ENCODE measurements at places on chromosomes 3 and 15.

DNA sequence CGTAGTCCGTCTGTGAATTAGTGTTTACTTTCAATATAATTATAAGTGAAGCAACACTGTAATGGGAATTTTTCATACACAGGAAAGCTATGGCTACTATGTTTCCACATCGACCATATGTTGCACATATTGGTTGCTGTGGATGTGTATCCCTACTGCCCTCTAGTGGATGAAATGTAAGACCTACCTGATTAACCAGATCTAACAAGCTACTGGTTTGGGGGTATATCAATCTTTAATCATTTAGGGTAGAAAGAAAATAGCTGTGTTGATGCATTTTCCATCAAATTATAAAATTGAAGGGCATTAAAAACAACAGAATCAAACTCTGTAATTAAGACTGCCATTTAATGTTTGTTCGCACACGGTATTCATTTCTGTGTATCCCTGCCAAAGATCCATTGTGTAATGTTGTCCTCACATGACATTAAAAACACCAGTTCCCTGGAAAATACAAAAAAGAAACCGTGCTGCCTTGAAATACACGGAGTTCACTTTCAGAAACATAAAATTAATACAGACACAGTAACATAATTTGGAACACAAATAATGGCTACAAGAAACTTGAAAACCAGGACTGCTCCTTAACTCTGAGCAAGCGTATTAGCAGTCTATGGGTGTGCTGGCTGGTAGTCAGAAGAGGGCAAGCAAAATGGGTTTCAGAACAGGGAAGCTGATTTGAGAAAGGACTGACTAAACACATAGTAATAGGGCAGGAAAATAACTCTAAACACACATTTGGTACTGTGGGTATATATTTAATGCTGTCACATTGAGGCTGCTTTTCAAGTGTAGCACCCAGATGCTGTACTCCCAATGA is 125.1 kb downstream of the TIGIT start:
- DNase-seq: no peak

DNA sequence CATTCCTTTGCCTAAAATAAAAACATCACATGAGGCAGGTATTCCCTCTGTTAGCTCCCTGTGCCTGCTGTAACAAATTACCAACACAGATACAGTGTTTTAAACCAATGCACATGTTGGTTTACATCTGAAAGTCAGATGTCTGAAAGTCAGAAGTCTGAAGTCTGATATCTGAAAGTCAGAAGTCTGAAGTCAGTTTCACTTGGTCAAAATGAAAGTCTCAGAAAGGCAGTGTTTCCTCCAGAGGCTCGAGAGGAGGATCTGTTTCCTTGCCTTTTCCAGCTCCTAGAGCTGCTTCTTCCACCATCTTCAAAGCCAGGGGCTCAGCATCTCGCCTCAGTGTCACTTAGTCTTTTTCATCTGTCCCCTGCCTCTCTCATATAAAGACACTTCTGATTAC is 22.0 kb downstream of the SST start:
- DNase-seq: no peak

DNA sequence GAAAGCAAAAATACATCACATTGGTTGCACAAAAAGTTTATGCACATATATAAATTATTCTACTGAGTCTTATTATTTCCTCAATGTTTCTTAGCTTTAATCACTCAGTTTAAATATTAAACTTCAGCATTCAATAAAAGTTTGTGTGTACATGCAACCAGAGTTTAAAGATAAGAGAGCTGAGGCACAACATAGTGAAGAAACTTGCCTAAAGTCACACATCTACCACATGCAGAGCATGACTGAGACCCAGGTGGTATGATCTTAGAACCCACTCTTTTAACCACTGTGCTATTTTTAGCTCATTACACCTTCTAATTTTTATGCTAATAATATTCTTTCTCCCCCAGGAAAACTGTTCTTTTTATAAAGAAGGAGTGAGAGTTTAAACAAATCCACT is 96.1 kb upstream of the GOLIM4 start:
- DNase-seq: no peak

DNA sequence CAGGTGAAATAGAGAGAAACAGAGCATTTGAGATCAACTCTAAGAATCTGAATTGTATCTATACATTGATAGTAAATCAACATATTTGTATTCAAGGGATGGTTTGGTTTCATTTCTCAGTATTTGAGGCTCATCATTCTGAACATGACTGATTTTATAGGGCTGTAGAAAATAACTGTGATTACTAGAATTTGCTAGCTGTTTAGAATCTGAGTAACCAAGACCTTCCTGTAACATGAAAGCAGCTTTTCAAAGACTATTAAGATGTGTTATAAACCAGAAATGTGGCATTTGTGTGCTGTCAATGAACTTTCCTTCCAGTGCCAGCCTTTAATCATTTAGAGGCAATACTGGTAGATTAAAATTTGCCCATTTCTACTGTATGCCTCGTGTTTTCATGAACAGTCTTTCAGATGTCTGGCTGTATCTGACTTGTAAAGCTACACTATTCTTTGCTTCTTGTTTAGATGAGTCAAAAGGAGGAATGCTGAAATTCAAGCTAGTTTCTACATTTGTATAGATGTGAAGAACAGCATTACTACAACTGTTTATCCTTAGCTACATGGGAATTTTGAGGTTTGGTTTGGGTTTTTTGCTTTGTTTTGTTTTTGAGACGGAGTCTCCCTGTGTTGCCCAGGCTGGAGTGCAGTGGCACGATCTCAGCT is 137.3 kb upstream of the BHLHE40 start:
- no peak for DNase-seq

GRCh38 chr3:129583289-129583688 is 23.2 kb downstream of the PLXND1 start:
- no peak for DNase-seq

DNA sequence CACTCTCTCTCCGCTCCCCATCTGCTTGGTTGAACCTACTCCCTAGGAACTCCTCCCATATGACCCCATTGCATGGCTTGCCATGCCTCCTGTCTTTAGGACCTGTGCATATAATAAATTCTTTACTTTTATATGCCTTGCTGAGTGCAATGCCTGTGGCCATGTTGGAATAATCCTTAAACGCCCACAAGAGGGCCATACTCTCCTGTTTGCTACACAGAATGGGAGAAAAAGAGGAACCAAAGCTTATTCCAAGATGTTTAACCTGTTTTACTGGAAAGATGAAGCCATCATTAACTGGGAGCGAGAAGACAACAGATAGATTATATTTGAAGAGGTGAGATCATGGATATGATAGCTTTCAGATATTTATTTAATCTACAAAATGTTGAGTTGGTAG is 1097.8 kb downstream of the NAALADL2 start:
- DNase-seq: no peak

GRCh38 chr3:32412887-32413286 is 21.2 kb downstream of the CMTM7 start:
- DNase-seq: no peak

- no peak for DNase-seq
Observed at GRCh38 chr3:68935778-68936177, 3.4 kb upstream of the TAFA4 start.

DNA sequence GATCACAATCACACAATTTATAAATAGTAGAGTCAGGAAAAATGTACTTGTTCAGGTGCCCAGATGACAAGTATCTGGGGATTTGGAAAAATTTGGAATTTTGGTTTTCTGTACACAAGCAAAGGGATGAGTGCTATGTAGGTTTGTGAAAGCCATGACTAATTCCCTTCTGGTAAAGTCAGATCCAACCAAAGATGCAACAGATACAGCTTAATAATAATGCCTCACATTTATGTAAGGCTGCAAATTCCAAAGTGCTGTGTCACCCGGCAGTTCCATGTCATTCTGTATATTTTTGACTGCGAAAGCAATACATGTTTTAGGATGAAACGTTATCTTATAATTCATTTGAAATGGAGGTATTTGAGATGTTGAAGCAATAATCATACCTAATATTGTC is 102.7 kb upstream of the AGBL1 start:
- no peak for DNase-seq

DNA sequence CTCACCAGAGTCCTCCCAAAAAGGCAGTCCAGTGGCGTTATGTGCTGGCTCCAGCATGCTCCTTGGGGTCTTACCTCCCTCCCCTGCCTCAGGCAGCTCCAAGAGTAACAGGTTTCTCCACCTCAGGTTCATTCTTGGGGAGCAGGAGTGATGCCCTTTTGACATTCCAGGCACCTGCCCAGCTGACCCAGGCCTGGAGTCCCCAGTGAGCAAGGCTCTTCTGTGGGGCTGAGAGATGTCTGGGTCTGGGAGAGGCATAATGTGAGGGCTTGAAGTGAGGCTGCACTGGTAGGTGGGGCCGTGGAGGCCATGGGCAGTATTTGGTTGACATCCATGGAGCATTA is 15.3 kb downstream of the PXYLP1 start:
- DNase-seq: no peak

GRCh38 chr3:74363346-74363745 is 251.1 kb downstream of the CNTN3 start:
- DNase-seq: no peak

GRCh38 chr3:25572919-25573385 is 91.8 kb downstream of the TOP2B start:
- DNase-seq: no peak

DNA sequence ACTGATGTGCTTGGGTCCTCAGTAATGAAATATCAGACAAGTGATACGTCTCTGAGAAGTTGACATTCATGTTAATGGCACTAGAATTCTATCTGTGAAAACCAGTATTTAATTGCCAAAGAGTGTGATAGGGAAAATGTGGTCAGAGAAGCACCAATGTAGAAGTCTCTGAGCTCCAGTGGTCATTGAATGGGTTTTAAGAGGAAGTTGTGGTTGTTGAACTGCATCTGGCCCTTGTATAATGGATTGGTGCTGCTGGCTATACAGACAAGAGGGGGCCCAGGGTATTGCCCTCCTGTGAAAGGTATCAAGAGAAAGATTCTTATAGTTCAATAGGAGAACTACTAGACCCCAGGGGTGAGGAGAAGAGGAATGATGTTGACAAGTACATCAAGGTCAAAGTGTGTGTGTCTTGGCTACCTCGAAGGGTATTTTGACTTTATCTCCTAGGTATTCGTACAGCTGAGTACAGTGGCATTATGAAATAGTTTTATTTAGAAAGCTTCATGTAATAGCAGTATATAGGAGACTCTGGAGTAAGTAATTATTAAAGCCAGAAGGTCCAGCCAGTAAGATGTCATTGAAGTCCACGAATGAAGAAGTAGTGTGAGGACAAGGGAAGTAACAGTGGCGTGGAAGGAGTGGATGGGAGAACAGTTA is 47.1 kb downstream of the CHD2 start:
- no peak for DNase-seq

DNA sequence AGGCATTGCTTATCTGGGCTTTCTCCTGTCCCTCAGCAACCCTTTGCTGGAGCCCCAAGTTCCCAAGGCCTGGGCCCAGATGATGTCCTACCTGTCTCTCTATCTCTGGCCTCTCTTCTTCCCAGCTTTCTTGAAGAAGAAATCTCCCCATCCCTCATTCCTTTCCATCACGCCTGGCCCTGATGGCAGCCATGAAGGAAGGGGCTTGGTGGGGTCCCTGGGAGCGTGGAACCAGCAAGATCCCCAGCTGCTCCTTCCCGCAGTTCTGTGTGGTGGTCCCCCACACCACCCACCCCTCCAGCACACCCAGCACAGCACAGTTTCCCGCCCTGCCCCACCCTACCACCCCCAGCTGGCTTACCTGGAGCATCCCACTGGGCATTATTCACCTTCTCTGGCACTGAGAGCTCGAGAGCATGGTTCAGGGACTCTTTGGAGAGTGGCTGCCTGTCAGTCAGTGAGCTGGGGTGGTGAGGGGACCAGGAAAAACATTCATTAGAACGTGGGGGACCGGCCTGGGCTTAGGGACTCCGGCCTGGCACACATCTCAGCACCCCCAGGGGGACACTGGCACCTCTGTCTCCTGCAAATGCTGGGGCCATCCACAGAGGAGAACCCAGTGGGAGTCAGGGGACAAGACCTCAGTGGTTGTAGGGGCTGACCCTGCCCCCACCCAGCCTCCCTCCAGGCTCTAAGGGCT is 26.6 kb downstream of the ACSBG1 start:
- DNase-seq: no peak

GRCh38 chr3:38278841-38279240 is 3.3 kb upstream of the SLC22A14 start:
- DNase-seq: no peak

- no peak for DNase-seq
Observed at GRCh38 chr3:155963570-155963969, 93.1 kb downstream of the GMPS start.

DNA sequence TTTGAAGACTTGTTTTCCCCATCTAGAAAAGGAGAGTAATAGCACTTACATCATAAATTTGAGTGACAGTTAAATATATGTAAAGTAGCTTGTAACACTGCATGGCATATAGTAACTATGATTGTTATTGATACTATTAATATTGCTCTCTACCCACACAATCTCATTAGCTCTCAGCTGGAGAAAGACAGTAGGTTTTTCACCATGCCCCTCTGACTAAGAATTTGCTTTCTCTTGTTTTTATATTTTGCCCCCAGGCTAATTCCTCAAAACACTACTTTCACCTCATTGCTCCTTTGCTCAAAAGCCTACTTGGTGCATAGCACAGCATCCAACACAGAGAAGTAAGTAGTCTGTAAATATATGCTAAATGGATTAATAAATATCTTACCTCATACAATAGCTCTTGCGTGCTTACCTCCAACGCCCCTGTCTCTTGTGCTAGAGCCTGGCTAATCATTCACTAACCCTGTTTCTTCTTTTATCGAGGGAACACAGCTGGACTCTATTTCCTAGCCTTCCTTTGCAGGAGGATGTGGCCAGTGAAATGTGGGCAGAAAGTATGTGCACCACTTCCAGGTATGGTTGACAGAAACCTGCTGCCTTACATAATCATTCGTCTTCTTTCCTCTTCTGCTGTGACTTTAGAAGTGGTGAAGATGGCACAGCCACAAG is 190.0 kb downstream of the PLCH1 start:
- DNase-seq: no peak

DNA sequence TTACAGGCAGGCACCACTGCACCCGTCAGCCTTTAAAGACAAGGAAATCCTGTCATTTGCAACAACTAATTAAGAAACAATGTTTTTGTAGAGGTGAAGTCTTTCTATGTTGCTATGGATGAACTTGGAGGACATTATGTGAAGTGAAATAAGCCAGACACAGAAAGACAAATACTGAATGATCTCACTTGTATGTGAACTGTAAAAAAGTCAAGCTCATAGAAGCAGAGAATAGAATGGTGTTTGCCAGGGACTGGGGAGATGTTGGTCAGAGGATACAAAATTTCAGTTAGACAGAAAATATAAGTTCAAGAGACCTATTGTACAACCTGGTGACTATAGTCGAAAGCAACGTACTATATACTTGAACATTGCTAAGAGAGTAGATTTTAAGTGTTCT is 27.2 kb upstream of the ARPIN start:
- no peak for DNase-seq

Data from activated T-cell treated with anti-CD3 and anti-CD28 coated beads, Interleukin-2, amount 50 U/mL, for 48 hours (primary cell).